Left lung (tissue), 14 donors: ENCODE measurements at places on chromosomes 13 and 19.

DNA sequence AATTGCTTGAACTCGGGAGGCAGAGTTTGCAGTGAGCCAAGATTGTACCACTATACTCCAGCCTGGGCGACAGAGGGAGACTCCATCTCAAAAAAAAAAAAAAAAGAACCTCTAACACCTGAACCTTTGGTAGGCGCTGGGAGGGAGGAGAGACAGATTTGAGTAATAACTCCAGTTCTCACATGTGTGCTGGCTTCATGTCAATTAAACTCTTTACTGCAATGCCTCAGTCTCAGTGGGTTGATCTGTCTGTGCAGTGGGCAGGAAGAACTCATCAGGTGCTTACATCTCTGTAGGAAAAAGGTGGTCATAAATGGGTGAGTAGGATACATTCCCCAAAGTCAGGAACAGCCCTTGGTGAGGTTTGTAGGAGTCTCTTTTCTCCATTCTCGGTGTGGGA is 85.1 kb upstream of the ABCC4 start:
- no peak for DNase-seq

- no peak for DNase-seq
These were observed 3.1 kb downstream of the KIR2DL4 start for GRCh38 chr19:54806516-54806838.

- no peak for DNase-seq
These were observed 41.0 kb downstream of the RFX2 start for GRCh38 chr19:6069268-6069791.

DNA sequence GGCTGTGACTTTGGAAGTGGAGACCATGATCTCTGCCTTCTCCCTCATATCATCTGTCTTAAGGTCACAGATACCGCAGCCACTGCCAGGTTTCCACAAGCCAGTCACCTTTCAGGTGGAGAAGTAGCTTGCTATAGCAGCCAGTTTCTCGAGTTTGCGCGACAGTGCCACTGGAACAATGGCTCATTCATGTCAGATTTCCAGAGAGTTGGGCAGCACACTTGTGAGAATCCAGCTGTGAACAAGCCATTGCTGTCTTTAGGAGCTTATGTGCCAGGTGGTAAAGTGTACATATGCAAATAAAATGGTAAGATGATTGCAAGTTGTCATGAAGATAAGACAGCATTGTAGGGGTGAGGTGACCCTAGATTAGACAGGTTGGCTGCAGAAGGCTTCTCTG is 22.3 kb downstream of the GARRE1 start:
- DNase-seq: no peak

GRCh38 chr13:31208559-31209122 is 8.9 kb downstream of the B3GLCT start:
- DNase-seq: no peak

DNA sequence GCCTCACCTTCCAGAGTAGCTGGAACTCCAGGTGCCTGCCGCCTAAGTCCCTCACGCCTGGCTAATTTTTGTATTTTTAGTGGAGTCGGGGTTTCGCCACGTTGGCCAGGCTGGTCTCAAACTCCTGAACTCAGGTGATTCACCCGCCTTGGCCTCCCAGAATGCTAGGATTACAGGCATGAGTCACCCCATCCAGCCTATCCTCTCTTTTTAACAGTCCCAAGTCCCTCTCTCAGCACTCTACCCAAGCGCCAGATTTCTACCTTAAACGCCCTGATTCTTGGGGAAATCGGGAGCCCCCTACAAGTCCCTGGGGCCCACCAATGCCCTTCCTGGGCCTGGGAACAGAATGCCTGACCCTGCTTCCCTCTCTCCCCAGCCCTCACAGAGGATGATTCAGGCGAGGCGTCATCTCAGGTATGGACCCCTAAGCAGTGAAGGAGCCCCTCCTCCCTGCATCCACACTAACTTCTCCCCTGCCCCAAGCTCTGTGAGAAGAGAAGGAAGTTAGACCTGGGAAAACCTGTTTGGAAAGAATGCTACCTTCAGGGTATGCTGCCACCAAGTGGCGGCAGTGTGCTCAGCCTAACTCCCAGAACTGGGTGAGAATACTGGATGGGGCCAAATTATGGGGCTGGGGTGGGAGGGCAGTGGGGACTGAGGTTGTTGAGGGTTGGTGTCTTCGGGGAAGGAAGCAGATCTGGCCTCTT is 20.8 kb upstream of the EBI3 start:
- no peak for DNase-seq

GRCh38 chr19:8445488-8446001 is 770 bp downstream of the HNRNPM start:
- DNase-seq: peak; percentile 64

DNA sequence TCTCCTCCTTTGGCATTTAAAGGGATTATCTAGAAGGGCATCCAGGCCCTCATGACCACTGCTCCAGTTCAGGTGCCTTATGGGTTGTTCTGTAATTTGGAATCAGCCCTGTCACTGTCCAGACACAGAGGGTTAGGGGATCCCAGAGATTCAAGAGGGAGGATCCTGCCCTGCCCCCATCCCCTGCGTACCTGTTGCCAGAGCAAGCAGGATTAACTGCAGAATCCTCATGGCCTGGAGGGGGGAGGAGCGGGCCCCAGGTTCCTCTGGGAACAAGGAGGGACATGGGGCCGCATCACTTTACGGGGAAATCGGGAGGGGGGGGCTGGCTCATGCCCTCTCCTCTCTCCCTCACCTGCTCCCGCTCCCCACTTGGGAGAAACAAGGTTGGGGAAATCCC is 1.0 kb downstream of the KLK11 start:
- no peak for DNase-seq
